Left ventricle myocardium inferior (tissue), 1 donor: ENCODE measurements at places on chromosomes 11 and 22.

- no peak for DNase-seq
These were observed 532.1 kb downstream of the BUD13 start for GRCh38 chr11:116240710-116241109.

- no peak for DNase-seq
These were observed 8.7 kb downstream of the OR52A5 start for GRCh38 chr11:5129457-5129877.

DNA sequence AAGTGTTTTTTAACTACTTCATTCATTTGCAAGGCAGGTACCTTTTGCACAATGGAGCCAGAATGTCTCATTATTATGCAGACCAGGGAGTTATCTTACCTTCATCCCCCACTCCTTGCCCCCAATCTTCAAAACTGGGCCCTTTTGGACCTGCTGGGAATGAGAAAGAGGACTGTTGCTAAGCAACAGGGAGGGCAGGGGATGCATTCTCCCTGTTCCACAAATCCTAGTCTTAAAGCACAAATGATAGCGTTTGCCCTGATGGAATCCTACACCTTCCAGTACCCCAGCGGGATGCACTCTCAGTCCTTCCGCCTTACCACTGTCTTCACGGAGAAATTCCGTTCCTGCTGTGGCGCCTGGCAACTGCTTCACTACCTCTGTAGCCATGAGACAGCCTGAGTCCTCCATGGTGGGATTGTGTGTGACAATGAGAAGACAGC lies 4.1 kb upstream of the KCNJ1 start:
- DNase-seq, result no peak

DNA sequence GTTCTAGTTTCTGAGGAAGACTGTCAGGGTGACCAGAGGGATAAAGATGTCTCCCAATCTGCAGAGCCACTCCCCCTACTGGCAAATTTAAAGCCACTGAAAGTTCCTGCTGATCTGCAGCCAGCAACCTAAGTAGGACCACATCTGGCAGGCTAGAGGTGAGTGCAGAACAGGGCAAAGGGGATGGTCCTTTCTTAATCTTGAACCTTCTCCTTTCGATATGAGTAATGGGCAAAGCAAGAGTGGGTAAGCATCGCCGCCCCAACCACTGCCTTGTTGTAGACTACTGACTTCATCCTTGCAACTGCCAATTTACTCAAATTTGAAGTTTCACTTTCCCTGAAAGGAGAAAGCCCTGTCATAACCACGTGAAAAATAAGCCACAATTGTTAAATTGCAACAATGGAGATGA lies 30.7 kb downstream of the SCUBE2 start:
- no peak for DNase-seq

DNA sequence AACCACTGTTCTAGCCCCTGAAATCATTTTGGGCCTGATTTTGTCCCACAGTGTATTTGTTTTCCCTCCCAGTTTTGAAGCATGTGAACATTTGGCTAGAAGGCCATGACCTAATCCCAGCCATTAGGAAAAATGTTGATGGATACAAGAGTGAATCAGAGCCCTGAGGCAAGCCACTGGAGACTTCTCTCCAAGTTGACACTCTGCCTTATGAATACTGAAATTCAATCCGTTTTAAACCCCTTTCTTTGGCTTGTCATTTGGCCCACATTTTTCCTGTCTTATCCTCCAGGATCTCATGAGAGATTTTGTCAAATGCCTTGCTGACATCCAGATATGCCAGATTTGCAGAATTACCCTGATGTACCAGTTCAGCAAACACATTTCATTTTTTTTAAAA lies 158.8 kb downstream of the FAT3 start:
- no peak for DNase-seq

DNA sequence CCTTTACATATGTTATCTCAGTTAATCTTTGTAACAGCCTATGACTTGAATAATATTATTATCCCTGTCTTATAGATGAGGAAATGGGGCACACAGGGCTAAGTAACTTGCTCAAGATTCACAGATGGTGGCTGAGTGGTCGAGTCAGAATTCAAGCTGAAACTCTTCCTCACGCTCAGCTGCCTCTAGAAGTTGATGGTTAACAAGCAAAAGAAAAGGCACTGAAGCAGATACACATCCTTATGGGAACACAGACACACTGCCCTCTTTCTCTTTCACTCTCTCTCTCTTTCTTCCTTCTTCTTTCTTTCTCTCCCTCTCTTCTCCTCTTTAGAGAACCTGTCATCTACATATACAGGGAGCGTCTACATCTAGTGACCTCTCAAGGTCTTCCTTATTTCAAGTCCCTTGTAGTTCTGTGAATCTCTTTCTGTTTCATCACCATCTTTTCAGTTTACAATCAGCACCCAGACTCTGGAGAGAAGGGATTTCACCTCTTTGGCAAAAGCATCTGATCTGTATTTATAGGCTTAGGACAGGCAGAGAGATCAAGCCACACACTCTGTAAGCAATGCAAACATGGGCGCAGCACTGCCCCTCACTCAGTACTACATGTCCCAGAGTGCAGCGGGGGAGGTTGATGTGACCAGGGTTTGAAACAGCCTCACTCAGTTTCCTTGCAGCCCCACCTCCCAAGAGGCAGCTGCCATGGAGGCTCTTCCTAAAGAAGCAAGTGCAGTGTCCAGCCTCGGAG lies 75.7 kb downstream of the GRAMD1B start:
- DNase-seq, result no peak

DNA sequence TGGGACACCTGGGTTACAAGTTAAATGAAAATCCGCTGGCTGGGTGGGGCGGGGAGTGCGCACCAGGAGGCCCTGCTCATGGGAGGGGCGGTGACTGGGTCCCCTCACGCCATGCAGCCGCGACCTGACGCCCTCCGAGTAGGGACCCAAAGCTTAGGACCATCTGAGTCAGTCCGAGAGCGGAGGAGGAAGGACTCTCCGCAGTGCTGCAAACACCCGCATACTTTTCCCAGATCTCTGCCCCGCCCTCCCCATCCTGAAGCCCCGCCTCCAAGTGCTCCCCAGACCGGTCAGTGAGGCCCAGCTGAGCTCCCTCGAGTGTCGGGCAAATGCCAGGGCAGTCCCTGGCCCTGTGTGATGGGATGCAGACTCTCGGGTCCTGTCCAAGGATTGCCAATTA lies 6.6 kb upstream of the FLI1 start:
- no peak for DNase-seq
